Non-pigmented ciliary epithelial cell (primary cell): ENCODE measurements at places on chromosomes 3 and 15.

DNA sequence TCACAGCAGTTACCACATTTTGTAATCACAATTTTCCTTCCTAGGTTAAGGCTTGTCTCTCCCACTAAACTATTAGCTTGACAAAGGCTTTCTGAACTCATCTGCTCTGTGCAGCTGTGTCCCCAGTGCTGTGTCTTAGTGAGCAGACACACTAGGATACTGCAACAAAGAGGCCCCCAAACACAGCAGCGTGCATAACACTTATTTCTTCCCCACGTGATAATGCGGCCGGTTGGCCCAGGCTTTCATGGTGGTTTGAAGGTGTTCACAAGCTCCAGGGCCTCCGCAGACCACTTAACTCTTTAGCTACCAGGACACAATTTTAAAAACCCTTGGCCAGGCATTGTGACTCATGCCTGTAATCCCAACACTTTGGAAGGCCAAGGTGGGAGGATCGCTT, 2.2 kb upstream of the HDAC11 start:
- no peak for DNase-seq

GRCh38 chr3:187025254-187025655, 94.9 kb downstream of the ST6GAL1 start:
- DNase-seq, result no peak

GRCh38 chr15:48437178-48437577, 105.9 kb downstream of the DUT start:
- no peak for DNase-seq

DNA sequence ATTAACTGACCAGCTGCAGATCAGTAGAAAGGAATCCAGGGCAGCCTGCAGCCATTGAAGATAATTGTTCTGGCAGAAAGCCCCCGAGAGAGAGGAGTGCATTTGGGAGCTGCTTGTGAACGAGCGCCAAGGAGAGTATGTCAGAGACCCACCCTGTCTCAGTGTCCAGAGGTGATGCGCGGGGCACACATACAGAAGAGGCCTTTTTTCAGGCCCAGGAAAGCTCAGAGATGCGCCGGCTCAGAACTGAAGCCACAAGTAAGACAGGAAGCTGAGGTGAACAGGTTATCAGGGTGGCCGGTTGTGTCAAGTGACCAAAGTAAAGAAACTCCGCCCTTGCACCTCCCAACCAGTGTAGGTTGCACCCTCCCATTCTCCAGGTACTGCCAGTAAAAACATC, 59.8 kb upstream of the HEG1 start:
- DNase-seq, result no peak

DNA sequence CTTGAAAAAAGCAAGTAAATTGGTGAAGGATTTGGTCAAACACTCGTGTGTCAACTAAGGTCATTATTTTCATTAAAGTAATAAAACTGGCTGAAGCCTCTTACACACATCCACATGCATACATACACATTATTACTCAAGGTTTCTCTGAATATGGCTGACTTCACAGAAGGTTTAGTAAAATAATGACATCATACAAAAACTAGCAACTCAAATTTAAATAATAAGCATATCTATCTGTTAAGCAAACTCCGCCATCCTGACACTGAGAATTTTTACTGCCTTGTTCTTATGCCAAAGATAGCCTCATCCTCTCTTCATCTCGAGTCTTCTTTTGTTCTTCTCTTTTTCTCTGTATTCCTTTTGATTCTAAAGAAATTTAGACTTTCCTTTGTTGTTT, 739.1 kb downstream of the GBE1 start:
- DNase-seq, result no peak

GRCh38 chr15:49279521-49280456, 109.7 kb downstream of the GALK2 start:
- DNase-seq, result no peak

GRCh38 chr15:79455361-79455760, 23.2 kb downstream of the MINAR1 start:
- DNase-seq, result peak; percentile 41

DNA sequence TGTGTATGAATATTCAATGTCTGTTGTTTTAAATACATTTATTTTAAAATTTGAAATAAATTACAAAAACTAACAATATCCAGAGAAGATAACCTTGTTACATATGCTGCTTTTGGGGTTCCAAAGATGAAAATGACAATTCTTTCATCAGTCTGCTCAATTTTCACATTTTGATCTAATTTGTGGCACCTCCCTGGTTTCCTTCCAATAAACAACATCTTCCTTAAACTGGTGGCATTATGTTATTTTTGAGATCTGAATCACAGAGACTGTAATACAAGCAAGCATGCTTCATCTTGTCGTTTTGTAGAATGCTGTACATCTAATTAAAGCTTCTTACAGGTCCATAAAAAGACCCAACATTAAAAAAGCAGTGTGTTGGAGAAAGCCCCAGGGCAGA, 2.2 kb upstream of the SNRK start:
- no peak for DNase-seq

GRCh38 chr15:89857673-89858072, 36.1 kb downstream of the AP3S2 start:
- no peak for DNase-seq

DNA sequence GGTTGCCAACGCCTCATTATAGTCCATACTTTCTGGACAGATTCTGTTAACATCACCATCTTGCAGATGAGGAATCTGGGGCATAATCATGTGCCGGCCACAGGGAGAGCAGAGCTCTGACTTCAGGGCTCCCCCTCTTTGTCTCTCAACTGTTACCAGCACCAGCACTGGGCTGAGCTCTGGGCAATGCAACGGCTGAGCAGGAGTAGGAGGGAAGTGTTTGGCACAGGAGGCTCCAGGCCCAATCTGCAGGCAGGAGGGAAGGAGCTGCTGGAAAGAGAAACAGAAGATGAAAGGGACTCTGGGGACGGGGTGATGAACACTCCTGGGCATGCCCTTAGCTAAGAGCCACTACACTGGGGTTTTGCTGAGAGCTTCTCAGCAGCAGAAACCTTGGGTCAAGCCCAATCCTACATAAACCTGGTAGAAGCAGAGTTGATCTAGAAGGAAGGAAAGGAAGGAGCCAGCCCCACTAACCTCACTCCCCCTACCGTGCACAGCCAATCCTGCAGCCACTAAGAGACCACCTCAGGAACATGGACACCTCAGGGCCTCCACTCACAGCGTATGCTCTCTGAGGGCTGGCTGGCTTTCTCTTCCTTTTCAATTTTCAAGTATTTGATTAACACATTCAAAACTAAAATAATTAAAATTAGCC, 73.1 kb upstream of the SPATA12 start:
- no peak for DNase-seq

DNA sequence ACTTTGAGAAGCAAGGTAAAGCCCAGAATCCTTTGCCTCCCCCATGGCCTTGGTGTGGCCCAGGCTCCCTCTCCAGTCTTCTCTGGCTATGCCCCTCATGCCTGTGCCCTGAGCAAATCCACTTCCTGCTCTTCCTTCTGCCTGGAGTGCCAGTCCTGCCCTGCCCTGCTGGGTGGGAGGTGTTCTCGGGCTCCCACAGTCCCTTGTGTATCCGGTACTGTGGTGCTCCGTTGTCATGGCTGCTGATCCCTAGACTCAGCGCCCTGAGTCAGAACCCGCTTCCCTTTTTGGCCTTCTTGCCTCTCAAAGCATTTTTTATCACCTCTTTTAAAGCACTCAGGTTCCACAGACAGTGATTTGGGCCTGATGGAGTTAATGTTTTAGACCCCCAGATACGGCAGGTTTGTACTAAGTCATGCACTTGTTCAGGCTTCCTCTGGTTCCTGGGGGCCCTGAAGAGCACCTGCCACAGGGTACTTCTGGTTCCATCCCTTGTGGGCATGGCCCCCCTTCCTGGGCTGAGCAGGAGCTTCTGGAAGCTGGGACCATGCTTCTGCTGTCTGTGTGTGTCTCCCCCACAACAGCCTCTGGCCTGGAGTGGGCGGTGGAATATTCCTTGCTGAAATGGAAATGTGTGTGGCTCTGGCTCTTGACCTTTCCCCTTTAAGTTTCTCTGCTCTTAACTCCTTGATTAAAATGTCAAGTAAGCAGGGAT, 29.6 kb upstream of the ADAMTS7 start:
- no peak for DNase-seq

DNA sequence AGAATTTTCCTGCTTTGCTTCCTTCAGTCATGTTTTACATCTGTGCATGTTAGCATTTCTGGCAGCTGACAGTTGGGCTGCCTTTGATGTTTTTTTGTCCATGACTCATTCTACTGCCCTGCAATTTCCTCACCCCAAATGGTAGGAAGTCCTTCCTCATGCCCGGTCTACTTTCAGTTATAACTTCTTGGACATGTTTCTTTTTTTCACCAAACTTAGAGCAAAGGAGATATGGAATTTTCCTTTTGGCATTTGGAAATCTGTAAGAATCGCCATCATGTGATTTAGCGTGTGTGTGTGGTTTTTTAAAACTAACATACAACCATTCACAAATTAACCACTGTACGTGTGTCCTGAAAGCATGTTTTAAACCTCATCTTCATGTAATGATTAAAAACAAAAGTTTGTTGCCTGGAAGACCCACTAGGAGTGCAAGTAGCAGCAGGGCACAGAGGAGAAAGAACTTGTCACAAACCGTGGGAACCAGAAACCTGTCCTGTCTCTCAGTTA, 430.7 kb upstream of the CFAP20DC start:
- DNase-seq, result no peak

DNA sequence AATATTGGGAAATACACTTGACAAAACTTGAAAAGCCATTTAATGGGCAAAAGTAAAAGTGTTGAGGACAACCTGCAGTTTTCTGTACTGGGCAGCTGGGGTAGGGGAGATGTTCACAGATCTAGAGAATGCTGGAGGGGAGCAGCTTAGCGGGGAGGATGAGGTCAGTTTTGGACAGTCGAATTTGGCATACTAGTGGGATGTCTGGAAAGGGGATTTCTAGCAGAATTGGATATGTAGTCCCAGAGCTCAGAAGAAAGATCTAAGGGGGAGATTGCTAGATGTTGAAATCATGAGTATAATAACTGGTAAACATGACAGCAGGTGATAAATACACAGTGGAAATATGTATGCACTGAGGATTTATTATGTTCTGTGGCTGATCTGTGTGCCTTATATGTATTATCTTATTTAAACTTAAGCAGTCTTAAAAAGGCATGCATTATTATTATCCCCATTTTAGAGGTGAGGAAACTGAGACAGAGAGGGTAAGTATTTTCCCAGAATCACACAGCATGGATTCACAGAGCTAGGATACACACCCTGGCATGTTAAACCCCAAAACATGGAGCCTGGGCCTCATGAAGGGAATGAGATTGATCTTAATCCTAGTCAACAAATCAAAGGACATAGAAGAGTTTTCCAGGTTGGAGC, 42.7 kb downstream of the TLNRD1 start:
- no peak for DNase-seq

- DNase-seq, result no peak
These were observed 4.0 kb downstream of the FBXL22 start for GRCh38 chr15:63601026-63601703.

DNA sequence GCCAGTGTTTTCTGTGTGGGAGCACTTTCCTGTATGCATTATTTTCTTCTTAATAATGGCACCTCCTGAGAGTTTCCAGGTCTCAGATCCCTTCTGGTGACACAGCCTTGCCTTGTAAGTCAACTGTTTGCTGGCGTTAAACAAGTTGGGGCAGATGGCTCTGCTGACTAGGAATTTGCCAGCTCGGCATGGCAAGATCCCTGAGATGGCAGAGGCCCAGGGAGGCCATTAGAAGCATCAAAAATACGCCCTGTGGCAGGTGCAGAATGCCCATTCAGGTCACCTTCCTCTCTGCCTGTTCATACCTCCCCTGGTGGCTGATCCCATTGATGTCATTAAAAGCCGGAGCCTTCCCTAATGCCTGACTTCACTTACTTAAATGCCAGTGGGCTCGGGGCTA, 320.9 kb upstream of the CTDSPL start:
- no peak for DNase-seq

DNA sequence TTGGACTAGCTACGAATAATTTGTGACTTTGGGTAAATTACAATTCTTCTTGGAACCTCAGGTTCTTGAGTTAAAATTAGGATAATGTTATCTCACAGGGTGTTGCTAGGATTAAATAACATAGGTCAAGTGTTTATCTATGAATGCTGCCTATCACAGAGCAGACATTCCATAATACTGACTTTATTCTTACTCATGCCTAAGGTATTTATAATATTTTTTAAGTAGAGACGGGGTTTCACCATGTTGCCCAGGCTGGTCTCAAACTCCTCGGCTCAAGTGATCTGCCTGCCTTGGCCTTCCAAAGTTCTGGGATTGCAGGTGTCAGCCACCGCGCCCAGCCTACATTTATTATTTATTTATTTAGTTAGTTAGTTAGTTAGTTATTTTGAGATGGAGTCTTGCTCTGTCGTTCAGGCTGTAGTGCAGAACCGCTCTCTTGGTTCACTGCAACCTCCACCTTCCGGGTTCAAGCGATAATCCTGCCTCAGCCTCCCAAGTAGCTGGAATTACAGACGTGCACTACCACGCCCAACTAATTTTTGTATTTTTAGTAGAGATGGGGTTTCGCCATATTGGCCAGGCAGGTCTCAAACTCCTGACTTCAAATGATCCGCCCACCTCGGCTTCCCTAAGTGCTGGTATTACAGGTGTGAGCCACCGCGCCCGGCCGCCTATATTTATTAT, 741 bp upstream of the ZNF106 start:
- DNase-seq, result no peak

DNA sequence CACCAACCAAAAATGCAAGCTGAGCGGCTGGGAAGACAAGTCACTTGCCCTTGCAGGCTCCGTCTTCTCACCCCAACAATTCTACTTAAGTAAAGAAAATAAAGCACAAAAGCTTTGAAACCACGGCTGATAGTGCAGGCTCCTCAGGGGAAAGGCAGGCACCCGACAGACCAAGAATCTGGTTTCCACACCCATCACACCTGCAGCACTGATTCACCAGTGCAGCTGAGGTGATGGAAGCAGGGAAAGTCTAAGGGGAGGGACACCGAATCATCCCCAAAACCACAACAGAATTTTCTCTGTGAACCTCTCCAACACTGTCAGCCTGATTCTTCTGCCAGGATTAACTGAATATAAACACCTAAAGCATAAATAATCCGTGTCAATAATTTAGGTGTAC, 62.0 kb upstream of the NSMCE3 start:
- DNase-seq, result no peak

GRCh38 chr15:74381481-74381880, 14.0 kb upstream of the CYP11A1 start:
- no peak for DNase-seq

- DNase-seq, result no peak
These were observed 27.1 kb downstream of the DUOX1 start for GRCh38 chr15:45156744-45157455.
